Osteocyte (in vitro differentiated cells): ENCODE measurements at places on chromosomes 1 and 21. TPM values are rescaled to one million over a fixed set of nuclear protein-coding genes. Genes with fewer than 3 reads are reported as not detected.

The SLC30A10 gene
- total RNA-seq = 0.13 TPM in 1 of 2 replicates, not detected in the other

DNA sequence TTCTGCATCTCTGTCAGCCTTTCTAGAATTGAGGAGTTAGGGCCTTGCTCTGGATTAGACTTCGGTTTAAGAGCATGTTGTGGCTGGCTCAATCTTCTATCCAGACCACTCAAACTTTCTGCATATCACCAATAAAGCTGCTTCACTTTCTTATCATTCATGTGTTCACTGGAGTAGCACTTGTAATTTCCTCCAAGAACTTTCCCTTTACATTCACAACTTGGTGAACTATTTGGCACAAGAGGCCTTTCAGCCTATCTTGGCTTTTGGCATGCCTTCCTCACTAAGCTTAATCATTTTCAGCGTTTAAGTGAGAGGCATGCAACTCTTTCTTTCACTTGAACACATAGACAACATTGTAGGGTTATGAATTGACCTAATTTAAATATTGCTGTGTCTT, 3.6 kb upstream of the HORMAD1 start:
- peaks cover 7% of the 10 kb centered on the region for H3K27me3 ChIP-seq
- H3K4me1 ChIP-seq = no peaks in the 10 kb centered on the region
- H3K36me3 ChIP-seq = no peaks in the 10 kb centered on the region
- no peak for DNase-seq

The COL9A2 gene
- 2.1 and 2.7 TPM in 2 replicates for total RNA-seq

GRCh38 chr21:26169061-26169610, 1.4 kb downstream of the APP start:
- H3K27me3 ChIP-seq = no peaks in the 10 kb centered on the region
- peaks cover 43% of the 10 kb centered on the region for H3K4me1 ChIP-seq
- no peaks in the 10 kb centered on the region for H3K36me3 ChIP-seq
- H3K4me3 ChIP-seq = peak overlapping the region; percentile 97
- no peak for DNase-seq

DNA sequence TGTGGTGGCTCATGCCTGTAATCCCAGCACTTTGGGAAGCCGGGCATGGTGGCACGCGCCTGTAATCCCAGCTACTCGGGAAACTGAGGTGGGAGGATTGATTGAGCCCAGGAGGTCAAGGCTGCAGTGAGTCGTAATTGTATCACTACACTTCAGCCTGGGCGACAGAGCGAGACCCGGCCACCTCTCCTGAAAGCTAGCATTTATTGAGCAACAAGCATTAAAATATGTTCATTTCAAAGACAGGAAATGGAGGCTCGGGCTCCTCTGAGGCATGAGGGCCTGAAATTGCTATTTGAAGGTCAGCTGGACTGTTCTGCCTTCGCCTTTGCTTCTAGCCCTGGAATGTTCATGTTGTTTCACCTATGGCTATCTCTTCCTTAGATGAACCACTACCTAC, 34.5 kb downstream of the SPATA21 start:
- H3K4me1 ChIP-seq = no peaks in the 10 kb centered on the region
- no peak overlapping the region for H3K4me3 ChIP-seq

DNA sequence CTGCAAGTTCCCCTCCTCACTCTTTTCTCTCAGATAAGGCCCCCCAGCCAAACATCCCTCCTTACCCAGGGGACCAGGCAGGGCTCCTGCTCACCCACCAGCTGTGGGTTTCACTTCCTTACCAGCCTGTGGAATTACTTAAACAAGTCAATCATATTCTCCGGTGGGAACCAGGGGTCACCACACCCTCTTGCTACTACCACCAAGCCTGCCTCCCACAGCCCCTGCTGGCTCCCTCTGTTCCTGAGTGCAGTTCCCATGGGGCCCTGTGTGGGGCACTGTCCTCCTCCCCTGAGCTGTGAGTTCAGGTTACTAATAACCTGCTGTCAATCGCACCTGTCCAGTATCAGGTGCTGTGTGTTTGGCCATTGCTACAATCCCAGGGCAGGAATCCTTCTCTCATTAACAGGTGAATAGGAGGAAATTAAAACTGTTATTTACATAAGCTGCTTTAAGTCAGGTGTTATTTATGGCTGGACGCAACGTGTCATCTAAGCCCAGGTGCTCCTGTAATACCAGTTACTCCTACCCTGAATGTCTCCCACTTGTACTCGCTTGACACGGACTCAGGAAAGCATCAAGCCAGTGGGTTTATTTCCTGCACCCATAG, 53.1 kb upstream of the LBR start:
- peaks cover 14% of the 10 kb centered on the region for H3K4me1 ChIP-seq
- H3K27ac ChIP-seq = no peak overlapping the region
- DNase-seq = peak; percentile 83
- H3K36me3 ChIP-seq = no peaks in the 10 kb centered on the region

- no peak overlapping the region for H3K27ac ChIP-seq
- no peak overlapping the region for H3K4me3 ChIP-seq
- peaks cover 13% of the 10 kb centered on the region for H3K27me3 ChIP-seq
- no peaks in the 10 kb centered on the region for H3K36me3 ChIP-seq
- H3K4me1 ChIP-seq = no peaks in the 10 kb centered on the region
Observed at GRCh38 chr1:208329300-208329699, 85.1 kb upstream of the PLXNA2 start.

- no peak for DNase-seq
- peaks cover 11% of the 10 kb centered on the region for H3K36me3 ChIP-seq
- no peaks in the 10 kb centered on the region for H3K4me1 ChIP-seq
- no peak overlapping the region for H3K4me3 ChIP-seq
- no peak overlapping the region for H3K27ac ChIP-seq
Observed at GRCh38 chr1:50529510-50529909, 106.3 kb upstream of the DMRTA2 start.

The ASTN1 gene
- not detected in 2 replicates for total RNA-seq

DNA sequence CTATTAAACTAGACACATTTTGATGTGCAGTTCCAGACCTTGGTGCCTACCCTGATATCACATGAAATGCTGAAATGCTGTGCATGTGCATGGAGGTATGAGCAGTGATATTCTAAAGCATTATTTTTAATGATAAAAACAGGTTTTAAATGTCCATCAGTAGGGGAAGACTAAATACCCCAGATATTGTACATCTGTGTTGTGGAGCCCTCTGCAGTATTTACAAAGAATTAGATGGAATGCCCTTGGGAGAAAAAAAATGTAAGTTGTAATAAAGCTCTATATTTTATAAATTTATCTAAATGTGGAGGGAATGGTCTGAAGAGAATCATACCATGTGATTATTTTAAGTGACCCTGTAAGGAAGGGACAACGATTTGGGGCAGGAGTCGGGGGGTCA, 39.1 kb upstream of the IGSF5 start:
- H3K4me3 ChIP-seq = no peak overlapping the region
- H3K27me3 ChIP-seq = peaks cover 6% of the 10 kb centered on the region
- H3K4me1 ChIP-seq = no peaks in the 10 kb centered on the region
- DNase-seq = no peak

DNA sequence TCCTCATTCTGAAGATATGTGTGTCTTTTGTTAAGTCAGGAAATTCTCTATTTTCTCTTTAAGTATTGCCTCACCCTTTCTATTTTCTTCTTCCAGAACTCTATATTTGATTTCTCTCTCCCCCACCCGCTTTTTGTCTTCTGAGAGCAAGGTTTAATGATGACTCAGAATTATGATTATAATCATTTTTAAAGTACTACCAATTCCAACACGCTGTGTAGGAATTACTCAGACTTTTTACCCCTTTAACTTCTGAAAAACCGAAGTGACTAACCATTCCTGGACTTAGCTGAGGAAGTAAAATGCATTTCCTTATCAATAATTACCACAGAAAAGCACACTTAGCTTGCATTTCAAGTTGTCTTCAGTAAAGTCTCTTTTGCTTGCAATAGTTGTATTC, 20.8 kb upstream of the SCYL3 start:
- H3K4me1 ChIP-seq = peaks cover 19% of the 10 kb centered on the region
- no peaks in the 10 kb centered on the region for H3K27me3 ChIP-seq
- DNase-seq = no peak
- peak overlapping the region; percentile 20 for H3K27ac ChIP-seq
- H3K4me3 ChIP-seq = no peak overlapping the region

DNA sequence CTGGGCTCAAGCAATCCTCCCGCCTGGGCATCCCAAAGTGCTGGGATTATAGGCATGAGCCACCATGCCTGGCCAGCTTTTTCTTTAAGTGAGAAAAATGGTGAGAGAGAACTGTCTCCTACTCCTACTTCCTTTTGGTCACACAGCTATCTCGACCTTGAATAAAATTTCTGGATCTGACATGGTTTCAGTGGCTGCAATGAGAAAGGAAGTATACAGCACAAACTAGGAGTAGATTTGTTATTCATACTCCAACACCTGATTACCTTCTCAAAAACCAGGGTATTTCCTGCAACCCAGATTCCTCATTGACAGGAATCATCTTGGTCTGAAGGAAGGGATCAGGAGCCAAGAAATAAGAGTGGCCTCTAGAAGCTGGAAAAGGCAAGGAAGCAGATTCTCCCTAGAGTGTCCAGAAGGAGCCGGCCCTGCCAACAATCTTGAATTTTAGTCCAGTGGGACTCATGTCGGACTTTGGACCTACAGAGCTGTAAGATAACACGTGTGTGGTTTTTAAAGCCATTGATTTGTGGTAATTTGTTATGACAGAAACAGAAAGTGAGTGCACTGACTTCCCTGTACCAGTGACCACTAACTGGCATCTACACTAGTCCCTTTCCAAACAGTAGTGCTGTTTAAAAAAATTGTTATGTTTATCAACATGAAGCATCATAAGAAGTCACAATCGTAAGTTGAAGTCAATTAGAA, 516.6 kb downstream of the SMYD3 start:
- peaks cover 2% of the 10 kb centered on the region for H3K36me3 ChIP-seq
- peaks cover 28% of the 10 kb centered on the region for H3K4me1 ChIP-seq
- no peaks in the 10 kb centered on the region for H3K27me3 ChIP-seq
- H3K27ac ChIP-seq = no peak overlapping the region
- no peak for DNase-seq

The CFAP107 gene
- total RNA-seq = not detected in 2 replicates

DNA sequence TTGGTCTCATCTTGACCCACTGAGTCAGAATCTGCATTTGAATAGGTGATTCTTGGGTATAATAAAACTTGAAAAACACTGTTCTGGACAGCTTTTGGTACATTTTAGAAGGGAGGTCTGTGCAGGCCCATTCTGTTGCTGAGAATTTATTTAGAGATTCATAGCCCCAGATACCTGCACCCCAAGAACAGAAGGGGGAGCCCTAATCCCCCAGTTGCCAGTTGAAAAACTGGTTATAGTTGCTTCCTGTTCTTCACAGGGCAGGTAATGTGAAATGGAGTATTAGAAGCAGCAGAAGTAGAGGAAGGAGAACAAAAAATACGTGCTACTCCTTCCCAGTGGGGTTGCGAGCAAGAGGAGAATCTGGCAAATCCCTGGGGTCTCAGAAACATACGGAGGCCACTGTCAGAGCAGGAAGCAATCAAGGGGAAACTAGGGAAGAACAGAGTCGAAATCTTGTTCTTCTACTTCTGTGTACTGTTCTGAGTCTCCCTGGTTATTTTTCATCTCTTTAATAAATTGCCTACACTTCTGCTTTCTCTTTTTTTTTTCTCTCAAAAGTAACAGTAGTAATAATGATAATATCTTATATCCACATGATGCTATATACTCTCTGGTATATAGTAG, 4.6 kb upstream of the CLCA2 start:
- DNase-seq = no peak
- peaks cover 5% of the 10 kb centered on the region for H3K27me3 ChIP-seq
- peaks cover 9% of the 10 kb centered on the region for H3K4me1 ChIP-seq
- no peak overlapping the region for H3K4me3 ChIP-seq

The RGSL1 gene
- total RNA-seq = not detected in 2 replicates

GRCh38 chr1:232986527-232986922, 36.1 kb downstream of the NTPCR start:
- H3K4me1 ChIP-seq = peaks cover 9% of the 10 kb centered on the region
- H3K27me3 ChIP-seq = no peaks in the 10 kb centered on the region
- H3K27ac ChIP-seq = no peak overlapping the region
- peak; percentile 59 for DNase-seq

The LCE2A gene
- not detected in 2 replicates for total RNA-seq

The ST6GALNAC5 gene
- 2.6 and 3.7 TPM in 2 replicates for total RNA-seq

DNA sequence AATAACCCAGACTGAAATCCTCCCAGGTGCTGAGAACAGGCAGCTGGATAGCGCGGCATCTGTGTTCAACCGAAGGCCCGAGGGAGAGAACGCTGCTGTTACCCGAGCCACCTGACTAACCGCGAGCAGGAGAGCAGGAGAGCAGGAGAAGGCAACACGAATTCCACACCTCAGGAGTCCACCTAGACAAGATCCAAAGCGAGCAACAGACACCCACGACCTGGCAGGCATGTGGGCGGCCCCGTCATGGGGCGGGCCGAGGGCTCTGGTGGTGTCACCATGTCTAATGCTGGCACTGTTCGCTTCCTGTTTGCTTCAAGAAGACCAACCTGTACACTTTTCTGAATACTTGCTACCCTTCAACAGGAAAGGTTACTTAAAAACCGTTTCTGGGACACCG, 20.9 kb upstream of the SPATC1L start:
- no peak overlapping the region for H3K27ac ChIP-seq
- no peaks in the 10 kb centered on the region for H3K27me3 ChIP-seq
- peaks cover 41% of the 10 kb centered on the region for H3K36me3 ChIP-seq
- H3K4me3 ChIP-seq = no peak overlapping the region

The OR10Z1 gene
- not detected in 2 replicates for total RNA-seq

- H3K4me1 ChIP-seq = peaks cover 5% of the 10 kb centered on the region
- no peak for DNase-seq
- H3K36me3 ChIP-seq = peaks cover 4% of the 10 kb centered on the region
- no peaks in the 10 kb centered on the region for H3K27me3 ChIP-seq
Observed at GRCh38 chr1:197093226-197093885, 26.3 kb upstream of the F13B start.

- H3K36me3 ChIP-seq = no peaks in the 10 kb centered on the region
- peaks cover 13% of the 10 kb centered on the region for H3K4me1 ChIP-seq
- peak overlapping the region; percentile 85 for H3K4me3 ChIP-seq
Observed at GRCh38 chr1:117120774-117121588, 568 bp downstream of the TRIM45 start.

The HPCA gene
- total RNA-seq = not detected in 2 replicates

GRCh38 chr1:44072821-44073220, 41.6 kb upstream of the SLC6A9 start:
- no peak overlapping the region for H3K27ac ChIP-seq
- no peak overlapping the region for H3K4me3 ChIP-seq
- H3K4me1 ChIP-seq = peaks cover 2% of the 10 kb centered on the region
- DNase-seq = no peak
- no peaks in the 10 kb centered on the region for H3K36me3 ChIP-seq

DNA sequence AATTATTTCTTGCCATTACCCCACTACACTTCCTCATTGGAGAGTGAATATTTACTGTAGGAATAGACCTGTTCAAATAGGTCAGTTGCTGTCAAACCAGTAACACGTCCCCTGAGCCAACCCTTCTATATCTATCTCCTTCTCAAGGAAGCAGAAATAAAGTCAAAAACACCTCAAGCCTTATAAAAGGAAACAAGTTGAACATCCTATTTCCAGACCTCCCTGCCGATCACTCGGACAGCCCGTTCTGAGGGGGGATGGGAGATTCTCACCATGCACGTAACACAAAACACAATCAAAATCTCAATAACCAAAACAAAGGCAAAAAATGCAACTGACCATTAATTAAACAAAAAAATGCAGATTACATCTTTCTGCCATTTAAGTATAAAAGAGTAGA, 121.5 kb upstream of the KRTAP19-8 start:
- H3K27me3 ChIP-seq = no peaks in the 10 kb centered on the region
- no peak overlapping the region for H3K4me3 ChIP-seq
- peaks cover 10% of the 10 kb centered on the region for H3K36me3 ChIP-seq
- H3K27ac ChIP-seq = no peak overlapping the region
- DNase-seq = no peak

The RGS13 gene
- total RNA-seq = not detected in 2 replicates

- no peaks in the 10 kb centered on the region for H3K4me1 ChIP-seq
- DNase-seq = no peak
- no peak overlapping the region for H3K4me3 ChIP-seq
- no peak overlapping the region for H3K27ac ChIP-seq
- peaks cover 3% of the 10 kb centered on the region for H3K27me3 ChIP-seq
Observed at GRCh38 chr1:234256359-234256758, 116.9 kb upstream of the COA6 start.

GRCh38 chr1:18646091-18646785, 15.6 kb downstream of the PAX7 start:
- no peaks in the 10 kb centered on the region for H3K36me3 ChIP-seq
- H3K27ac ChIP-seq = no peak overlapping the region
